Liver (tissue), 10 donors: ENCODE measurements at places on chromosomes 16 and 17. TPM values are rescaled to one million over a fixed set of nuclear protein-coding genes. Genes with fewer than 3 reads are reported as not detected.

Gene HOXB4
- polyA plus RNA-seq, result 0.35 TPM

Gene C17orf50
- polyA plus RNA-seq, result not detected

Gene TNFRSF13B
- 0.26 TPM for polyA plus RNA-seq

Gene DOC2B
- polyA plus RNA-seq, result 0.08 TPM

Gene SCGB1C2
- not detected for polyA plus RNA-seq

Gene USP43
- polyA plus RNA-seq, result 1.2 TPM

Gene CCDC92B
- not detected for polyA plus RNA-seq

Gene KRTAP2-2
- polyA plus RNA-seq, result not detected

Gene SLC16A11
- 8.2 TPM for polyA plus RNA-seq

DNA sequence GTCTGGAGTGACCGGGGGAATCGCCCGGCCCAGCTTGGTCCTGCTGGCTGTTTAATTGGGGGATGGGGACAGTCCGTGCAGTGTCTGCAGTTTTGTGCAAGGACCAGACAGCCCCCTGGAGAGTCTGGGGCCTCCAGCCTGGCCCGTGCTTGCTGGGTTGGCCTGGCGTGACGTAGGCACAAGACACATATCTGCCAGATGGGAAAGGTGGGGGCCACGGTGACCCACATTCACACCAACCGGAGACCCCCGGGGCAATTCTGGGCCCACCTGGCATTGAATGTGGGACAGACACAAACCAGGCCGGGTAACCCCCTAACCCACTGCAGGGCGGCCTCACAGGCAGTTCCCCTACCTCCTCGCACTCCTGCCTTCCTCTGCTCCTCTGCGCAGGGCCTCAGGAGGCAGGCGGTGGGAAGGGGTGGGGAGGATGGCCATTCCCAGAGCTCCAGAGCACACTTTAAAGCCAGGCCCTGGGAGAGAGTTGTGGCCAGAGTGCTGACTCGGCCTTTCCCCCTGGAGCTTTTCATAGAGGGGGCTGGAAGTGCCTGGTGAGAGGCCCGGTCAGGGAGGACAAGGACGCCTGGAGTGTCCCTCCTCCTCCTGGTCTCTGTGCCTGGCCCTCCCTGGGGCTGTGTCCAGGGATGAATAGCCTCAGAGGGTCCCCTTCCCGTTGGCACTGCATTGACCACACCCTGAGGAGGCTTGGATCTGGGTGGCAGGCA is 1.5 kb downstream of the MRC2 start:
- no peaks in the 10 kb centered on the region for H3K36me3 ChIP-seq
- no peaks in the 10 kb centered on the region for H3K27me3 ChIP-seq
- no peak overlapping the region for H3K4me3 ChIP-seq

- no peak for DNase-seq
- H3K4me1 ChIP-seq, result no peaks in the 10 kb centered on the region
- no peak overlapping the region for H3K4me3 ChIP-seq
- H3K27me3 ChIP-seq, result peaks cover 3% of the 10 kb centered on the region
- H3K36me3 ChIP-seq, result no peaks in the 10 kb centered on the region
- no peak overlapping the region for H3K27ac ChIP-seq
These were observed 120.9 kb upstream of the LHX1 start for GRCh38 chr17:36816214-36816906.

GRCh38 chr16:87409781-87410180 is 17.6 kb downstream of the MAP1LC3B start:
- peaks cover 51% of the 10 kb centered on the region for H3K36me3 ChIP-seq
- H3K27me3 ChIP-seq, result no peaks in the 10 kb centered on the region
- DNase-seq, result no peak
- H3K27ac ChIP-seq, result no peak overlapping the region
- no peak overlapping the region for H3K4me3 ChIP-seq

- H3K36me3 ChIP-seq, result no peaks in the 10 kb centered on the region
- no peaks in the 10 kb centered on the region for H3K4me1 ChIP-seq
- H3K27ac ChIP-seq, result no peak overlapping the region
- H3K4me3 ChIP-seq, result no peak overlapping the region
- no peaks in the 10 kb centered on the region for H3K27me3 ChIP-seq
These were observed 21.0 kb upstream of the FZD2 start for GRCh38 chr17:44536090-44536953.

GRCh38 chr16:81987706-81988105 is 23.6 kb downstream of the SDR42E1 start:
- no peaks in the 10 kb centered on the region for H3K36me3 ChIP-seq
- H3K27ac ChIP-seq, result no peak overlapping the region
- no peaks in the 10 kb centered on the region for H3K4me1 ChIP-seq
- H3K27me3 ChIP-seq, result no peaks in the 10 kb centered on the region

DNA sequence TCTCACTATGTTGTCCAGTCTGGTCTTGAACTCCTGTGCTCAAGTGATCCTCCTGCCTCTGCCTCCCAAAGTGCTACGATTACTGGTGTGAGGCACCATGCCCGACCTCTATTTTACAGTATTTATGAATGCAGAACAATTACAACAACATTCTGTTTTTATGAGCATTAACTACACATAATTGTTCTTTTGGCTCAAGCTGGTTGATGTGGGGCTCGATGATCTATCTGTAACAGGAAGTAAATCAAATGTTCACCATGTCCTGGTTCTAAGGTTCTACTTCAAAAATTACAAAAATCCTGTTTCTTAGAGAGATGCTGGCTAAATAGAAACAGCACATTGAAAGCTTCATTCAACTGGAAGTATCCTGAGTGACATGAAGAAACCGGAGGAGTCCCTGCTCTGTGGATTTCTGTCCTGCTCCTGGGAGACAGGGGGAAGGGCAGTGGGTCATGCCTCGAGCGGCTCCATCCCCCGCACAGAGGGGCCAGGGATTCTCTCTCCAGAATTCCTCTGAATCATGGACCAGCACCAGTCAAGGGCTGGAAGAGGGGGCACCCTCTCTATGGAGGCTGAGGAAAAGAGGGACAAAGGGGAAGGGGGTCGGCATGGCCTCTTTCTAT is 31.5 kb downstream of the FA2H start:
- H3K4me1 ChIP-seq, result no peaks in the 10 kb centered on the region
- H3K27me3 ChIP-seq, result no peaks in the 10 kb centered on the region
- DNase-seq, result no peak
- H3K4me3 ChIP-seq, result no peak overlapping the region
- H3K27ac ChIP-seq, result no peak overlapping the region

DNA sequence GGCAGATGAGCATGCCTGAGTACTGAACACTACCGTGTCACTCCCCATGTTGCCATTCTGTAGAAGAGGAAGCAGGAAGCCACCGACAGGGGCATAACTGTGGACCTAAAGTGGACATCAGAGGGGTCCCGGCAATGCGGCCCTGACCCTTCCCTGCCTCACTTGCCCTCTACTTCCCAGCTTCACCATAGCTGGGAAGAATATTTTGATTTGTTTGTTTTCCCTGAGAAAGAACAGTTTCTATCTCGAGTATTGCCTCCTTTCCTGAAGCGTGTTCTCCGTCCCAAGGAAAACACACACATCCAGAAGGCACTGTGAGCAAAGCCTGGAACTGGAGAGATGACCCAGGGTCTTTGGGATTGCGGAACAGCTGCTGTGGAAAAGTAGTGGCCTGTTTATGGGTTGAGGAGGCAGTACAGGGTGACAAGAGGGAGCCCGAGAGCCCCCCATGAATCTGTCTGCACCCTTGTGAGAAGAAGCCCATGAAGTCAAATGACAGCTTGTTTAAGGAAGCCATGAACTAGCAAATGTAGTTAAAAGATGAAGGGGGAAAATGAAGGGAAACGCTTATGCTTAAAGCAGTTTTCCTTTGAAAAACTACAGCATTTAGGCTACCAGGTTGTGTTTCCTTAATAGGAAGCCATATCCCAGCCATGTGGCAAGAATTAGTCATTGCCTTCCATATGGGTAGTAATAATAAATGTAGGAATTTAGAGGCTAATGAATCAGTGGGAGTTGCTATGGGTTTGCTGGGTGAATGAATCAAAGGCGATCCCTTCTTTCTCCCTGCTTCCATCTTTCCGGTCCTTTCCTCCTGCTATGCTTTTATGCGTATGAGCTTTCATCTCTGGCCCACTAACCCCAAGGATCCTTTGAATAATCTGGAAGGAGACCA is 90.0 kb upstream of the TBX2 start:
- DNase-seq, result no peak
- H3K36me3 ChIP-seq, result no peaks in the 10 kb centered on the region
- H3K4me3 ChIP-seq, result no peak overlapping the region
- H3K4me1 ChIP-seq, result no peaks in the 10 kb centered on the region
- no peaks in the 10 kb centered on the region for H3K27me3 ChIP-seq

DNA sequence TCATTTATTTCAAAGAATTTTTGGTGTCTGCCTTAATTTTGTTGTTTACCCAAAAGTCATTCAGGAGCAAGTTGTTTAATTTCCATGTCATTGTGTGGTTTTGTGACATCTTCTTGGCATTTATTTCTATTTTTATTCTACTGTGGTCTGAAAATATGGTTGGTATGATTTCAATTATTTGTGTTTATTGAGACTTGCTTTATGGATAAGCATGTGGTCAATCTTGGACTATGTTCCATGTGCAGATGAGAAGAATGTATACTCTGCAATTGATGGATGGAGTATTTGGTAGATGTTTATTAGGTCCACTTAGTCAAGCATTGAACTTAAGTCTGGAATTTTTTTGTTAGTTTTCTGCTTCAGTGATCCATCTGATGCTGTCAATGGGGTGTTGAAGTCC is 383.0 kb downstream of the PMP22 start:
- H3K4me3 ChIP-seq, result no peak overlapping the region
- H3K4me1 ChIP-seq, result no peaks in the 10 kb centered on the region

DNA sequence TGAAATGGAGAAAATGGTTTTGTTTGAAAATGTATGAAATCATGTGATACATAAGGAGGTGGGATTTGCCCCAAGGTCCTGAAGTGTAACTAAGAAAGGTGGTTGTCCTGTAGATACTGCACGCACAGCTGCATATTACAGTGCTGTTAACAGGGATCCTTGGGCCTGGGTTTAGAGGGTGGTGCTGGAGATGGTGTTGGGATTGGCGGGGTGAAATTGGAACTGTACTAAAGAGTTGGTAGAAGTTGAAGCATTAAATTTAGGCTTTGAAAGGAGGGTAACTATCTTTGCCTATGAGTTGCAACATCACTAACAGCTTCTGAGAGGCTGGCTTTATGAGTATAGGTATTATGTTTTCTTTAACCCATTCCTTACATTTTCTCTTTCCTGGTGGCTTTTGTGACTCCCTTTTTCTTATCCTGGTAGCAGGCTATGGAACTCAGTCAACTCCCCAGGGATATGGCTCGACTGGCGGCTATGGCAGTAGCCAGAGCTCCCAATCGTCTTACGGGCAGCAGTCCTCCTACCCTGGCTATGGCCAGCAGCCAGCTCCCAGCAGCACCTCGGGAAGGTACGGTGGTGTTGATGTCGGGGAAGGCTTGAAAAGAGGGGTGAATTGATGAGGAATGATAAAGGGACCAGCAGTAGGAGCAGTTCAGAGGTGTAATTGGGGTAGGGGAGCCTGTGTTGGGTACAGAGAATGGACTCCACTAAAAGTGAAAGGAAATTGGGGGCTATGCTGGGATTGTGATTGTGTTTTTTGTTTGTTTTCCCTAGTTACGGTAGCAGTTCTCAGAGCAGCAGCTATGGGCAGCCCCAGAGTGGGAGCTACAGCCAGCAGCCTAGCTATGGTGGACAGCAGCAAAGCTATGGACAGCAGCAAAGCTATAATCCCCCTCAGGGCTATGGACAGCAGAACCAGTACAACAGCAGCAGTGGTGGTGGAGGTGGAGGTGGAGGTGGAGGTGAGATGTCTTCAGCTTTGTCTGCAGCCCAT is 3.8 kb downstream of the FUS start:
- H3K4me3 ChIP-seq, result no peak overlapping the region
- DNase-seq, result no peak
- no peak overlapping the region for H3K27ac ChIP-seq
- H3K27me3 ChIP-seq, result no peaks in the 10 kb centered on the region

- H3K36me3 ChIP-seq, result no peaks in the 10 kb centered on the region
- DNase-seq, result no peak
- H3K4me1 ChIP-seq, result peaks cover 17% of the 10 kb centered on the region
- H3K27me3 ChIP-seq, result no peaks in the 10 kb centered on the region
These were observed 5.2 kb upstream of the RAB26 start for GRCh38 chr16:2142942-2143877.

DNA sequence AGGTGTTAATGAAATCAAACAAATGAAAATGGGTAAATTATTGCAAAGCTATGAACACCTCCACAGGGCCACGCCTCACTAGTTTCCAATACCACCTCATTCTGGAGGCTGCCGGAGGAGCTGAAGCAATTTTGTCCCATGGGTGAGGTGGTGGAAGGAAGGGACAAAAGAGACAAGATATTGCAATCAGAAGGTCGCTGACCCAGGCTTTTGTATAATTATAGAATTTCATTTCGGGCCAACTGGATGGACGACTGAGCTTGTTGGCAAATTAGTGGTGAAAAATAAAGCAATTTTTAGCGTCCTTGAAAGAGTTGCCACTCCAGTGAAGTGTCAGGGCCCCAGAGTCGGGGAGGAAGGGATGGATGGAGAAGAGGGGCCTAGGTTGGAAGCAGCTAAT is 147.9 kb downstream of the CYLD start:
- DNase-seq, result peak; percentile 19
- H3K4me3 ChIP-seq, result no peak overlapping the region
- no peak overlapping the region for H3K27ac ChIP-seq
- no peaks in the 10 kb centered on the region for H3K36me3 ChIP-seq
- H3K4me1 ChIP-seq, result no peaks in the 10 kb centered on the region

DNA sequence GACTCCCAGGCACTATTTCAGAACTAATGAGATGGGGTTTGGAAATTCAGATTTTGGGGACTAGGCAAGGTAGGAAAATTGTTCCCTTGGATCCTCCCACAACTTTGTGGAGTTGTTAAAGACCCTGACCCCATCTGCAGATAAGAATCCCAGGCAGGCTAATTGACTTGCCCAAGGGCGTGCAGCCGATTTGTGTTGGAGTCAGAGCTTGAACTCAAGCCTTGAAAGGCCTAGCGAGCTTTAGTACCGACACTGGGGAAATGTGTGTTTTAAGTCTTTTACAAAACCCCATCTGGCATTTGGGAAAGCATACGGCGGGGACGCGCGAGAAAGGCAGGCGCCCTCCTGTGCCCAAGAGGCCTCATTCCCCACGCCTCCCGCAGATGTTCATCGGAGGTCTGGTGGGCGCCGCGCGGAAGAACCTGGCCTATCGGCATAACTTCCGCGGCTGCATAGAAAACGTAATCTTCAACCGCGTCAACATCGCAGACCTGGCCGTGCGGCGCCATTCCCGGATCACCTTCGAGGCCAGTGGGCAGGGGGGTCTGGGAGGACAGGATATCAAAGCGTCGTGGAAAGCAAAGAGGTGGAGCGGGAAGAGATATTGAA is 4.3 kb downstream of the CNTNAP1 start:
- H3K27me3 ChIP-seq, result no peaks in the 10 kb centered on the region
- H3K27ac ChIP-seq, result no peak overlapping the region

DNA sequence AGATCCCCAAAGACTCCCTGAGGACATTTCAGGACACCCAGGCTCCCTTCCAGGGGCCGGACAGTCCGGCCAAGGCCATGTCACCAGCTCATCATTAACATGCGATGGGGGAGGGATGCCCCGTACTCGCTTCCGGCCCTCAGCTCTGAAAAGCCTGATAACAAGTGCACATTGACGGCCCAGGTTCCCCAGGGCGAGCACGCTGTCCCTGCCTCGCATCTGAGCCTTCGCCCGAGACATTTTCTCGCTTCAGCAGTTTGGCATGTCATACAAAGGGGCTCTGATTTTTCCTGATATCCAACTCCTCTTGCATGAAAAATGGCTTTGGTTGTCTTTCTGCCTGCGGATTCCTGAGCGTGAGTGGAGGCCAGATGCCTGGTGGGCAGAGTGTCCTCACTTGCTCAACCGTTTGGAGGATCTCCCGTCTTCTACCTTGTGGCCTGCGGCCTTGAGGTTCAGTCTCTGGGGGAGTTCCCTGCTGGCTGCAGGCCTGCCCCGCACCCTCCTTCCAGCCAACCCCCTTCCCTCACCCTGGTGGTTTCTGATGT is 14.1 kb downstream of the CACNG4 start:
- no peak overlapping the region for H3K27ac ChIP-seq
- H3K4me1 ChIP-seq, result peaks cover 8% of the 10 kb centered on the region
- DNase-seq, result no peak
- no peaks in the 10 kb centered on the region for H3K36me3 ChIP-seq
